ENCODE measurements at places on chromosomes 6 and 20. TPM values are rescaled to one million over a fixed set of nuclear protein-coding genes. Genes with fewer than 3 reads are reported as not detected.

MAP7 gene
- 0.36 TPM for total RNA-seq

RSPH9 gene
- under 0.01 TPM for total RNA-seq

CHRNA4 gene
- total RNA-seq = not detected

HLA-DRB1 gene
- not detected for total RNA-seq

ANGPT4 gene
- total RNA-seq = not detected

PSORS1C1 gene
- total RNA-seq = 0.28 TPM

ZFP57 gene
- total RNA-seq = not detected

NOX3 gene
- not detected for total RNA-seq

PTGIS gene
- total RNA-seq = 1.6 TPM

FRK gene
- total RNA-seq = under 0.01 TPM

HRH3 gene
- not detected for total RNA-seq

ID1 gene
- total RNA-seq = 186 TPM

Data from IMR-90 (cell line).